ENCODE measurements at places on chromosomes 16 and 17.
A peak's percentile ranks its signal among the peaks of the same experiment; 100 is the strongest.

GRCh38 chr17:82021900-82022309, 773 bp downstream of the CENPX start:
- no peak for DNase-seq

- DNase-seq = no peak
Measured at GRCh38 chr16:11050944-11051343, 106.6 kb downstream of the CLEC16A start.

DNA sequence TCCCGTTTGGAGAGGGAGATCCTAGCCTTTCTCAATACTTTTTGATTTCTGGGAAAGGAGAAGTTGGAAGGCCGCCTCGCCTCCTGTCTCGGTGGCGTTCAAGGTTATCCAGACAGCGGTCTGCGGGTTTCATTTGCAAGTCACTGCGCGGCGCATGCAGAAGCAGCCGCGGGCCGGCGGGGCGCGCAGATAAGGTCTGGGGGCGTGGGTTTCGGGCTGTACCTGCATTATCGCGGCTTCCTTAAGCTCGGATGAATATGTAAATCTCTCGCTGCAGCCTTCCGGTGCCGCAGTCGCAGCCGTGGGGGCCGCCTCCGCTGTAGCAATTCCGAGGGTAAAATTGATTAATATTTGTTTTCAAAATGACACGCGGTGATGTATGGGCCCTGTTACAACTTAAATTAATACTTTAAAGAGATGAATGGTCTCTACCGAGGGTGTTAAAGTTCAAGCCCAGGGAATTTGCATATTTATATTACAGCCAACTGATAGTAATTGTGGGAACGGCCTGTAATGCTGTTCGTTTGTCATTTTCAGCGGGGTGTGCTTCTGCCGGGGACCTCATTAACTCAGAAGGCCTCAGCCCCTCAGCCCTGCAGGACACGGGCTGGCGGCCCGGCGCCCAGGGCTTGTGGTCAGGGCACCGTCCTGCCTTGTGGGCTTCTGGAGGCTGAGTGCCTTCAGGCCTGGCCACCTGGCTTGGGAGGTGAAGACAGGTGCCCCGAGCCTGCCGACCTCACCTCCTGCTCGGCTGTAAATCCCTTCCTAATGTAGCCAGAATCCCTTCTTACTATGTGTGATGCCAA, 99.4 kb downstream of the CYLD start:
- peak; percentile 11 for DNase-seq

GRCh38 chr17:73362697-73363096, 50.9 kb upstream of the CDC42EP4 start:
- DNase-seq = no peak

- no peak for DNase-seq
Measured at GRCh38 chr16:54422569-54422978, 136.0 kb upstream of the IRX3 start.

- no peak for DNase-seq
Measured at GRCh38 chr17:43129671-43130010, 4.5 kb upstream of the BRCA1 start.

DNA sequence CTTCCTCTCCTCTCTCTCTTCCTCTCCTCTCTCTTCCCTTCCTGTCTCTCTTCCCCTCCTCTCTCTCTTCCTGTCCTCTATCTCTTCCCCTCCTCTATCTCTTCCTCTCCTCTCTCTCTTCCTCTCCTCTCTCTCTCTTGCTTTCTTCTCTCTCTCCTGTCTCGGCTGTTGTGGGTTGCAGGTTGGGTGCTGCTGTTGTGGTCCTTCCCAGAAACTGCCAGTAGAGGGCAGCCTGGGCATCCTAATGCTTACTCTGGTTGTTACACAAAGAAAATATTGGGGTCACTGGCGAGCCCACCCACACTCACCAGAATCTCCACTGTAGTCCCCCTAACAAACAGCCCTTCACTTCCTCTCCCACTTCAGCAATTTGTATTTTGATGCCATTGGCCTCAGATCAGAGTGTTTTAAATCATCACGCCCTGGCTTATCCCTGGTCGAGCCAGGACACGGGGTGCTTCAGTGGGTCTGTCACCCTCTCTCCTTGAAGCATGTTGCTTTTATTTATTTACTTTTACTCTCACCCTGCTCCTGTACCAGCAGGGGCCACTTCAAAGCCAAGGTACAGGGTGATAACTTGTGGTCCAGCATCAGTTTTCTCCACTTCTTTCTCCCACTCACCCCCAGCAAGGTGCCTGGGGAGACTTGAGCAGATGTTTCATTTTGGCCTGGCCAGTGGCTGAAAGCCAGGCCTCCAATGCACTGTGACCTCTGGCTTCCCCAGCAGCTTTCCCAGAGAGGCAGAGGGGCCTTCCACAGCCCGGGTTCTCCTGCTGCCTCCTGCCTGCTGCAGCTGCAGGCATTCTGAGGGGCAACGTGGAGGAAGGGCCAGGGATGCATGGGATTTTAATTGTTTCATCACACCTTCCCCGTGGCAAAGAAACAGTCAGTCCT, 4.7 kb upstream of the MMP15 start:
- DNase-seq = peak; percentile 61

GRCh38 chr17:81189670-81190530, 23.9 kb upstream of the AATK start:
- DNase-seq = no peak

DNA sequence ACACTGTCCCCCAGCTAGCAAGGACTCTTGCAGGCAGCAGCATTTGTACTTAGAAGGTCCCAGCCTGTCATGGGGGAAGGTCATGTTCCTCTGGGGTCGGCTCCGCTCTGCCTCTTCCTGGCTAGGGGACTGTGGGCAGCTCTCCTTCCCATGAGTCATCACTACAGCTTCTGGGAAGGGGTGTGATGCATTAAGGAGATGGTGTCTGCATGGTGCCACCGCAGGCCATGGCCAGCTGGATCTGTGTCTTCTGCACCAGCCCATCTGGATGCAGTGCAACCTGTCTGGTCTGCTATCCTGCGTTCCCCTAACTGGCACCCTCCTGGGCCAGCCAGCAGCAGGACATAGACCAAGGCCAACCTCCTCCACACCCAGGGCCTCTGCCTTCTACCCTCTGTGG, 6.3 kb downstream of the STARD3 start:
- no peak for DNase-seq

- no peak for DNase-seq
Measured at GRCh38 chr16:27515874-27516353, 33.8 kb downstream of the GTF3C1 start.

DNA sequence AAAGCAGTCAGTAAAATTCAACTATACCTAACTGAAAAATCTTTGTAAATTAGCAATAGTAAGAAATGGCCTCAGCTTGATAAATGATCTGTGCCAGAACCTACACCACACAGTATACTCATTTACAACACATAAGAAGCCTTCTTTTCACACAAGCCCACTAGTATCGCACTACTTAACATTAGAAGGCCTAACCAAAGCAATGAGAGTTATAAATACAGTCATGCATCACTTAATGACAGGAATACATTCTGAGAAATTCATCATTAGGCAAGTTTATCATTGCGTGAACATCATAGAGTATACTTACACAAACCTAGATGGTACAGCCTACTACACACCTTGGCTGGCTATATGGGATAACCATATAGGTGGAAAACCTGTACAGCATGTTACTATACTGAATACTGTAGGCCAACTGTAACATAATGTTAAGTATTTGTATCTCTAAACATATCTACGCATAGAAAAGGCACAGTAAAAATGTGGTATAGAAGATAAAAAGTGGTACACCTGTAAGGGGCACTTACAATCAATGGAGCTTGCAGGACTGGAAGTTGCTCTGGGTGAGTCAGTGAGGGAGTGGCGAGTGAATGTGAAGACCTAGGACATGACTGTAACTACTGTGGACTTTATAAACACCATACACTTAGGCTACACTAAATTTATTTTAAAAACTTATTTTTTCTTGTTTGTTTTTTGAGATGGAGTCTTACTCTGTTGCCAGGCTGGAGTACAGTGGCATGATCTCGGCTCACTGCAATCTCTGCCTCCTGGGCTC, 126.5 kb upstream of the CORO6 start:
- no peak for DNase-seq

DNA sequence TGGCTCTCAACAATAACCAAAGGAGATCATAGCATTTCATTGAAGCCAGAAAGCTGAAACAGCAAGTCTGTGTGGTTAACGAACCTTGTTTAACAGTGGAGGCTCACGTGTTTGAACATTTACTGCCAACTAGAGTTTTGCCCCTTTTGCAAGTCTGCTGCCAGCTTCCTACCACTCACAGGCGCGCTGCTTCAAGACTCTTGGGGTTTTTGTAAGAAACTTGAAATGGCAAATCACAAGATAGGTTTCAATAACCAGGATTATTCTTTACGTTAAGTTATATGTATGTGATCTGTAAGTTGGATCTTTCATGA, 1.2 kb downstream of the SNTB2 start:
- peak; percentile 71 for DNase-seq

GRCh38 chr17:43578699-43579565, 32.8 kb upstream of the ETV4 start:
- DNase-seq = no peak

DNA sequence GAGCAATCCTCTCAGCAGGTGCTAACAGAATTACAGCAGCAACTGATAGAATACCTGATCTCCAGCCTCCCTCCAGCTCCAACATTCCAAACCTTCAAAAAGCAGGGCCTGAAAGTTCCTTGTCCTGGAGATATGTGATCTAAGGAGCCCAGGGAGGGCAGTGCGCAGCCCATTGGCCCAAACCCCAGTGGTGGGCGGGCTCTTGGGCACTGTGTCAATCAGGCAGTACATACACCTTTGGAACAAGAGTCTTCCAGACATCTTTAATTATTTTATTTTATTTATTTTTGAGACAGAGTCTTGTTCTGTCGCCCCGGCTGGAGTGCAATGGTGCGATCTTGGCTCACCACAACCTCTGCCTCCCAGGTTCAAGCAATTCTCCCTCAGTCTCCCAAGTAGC, 24.2 kb downstream of the SLC12A3 start:
- no peak for DNase-seq
